ENCODE measurements at places on chromosomes 11 and 22.

- no peak for DNase-seq
These were observed 26.9 kb downstream of the ARFGAP3 start for GRCh38 chr22:42830161-42830560.

DNA sequence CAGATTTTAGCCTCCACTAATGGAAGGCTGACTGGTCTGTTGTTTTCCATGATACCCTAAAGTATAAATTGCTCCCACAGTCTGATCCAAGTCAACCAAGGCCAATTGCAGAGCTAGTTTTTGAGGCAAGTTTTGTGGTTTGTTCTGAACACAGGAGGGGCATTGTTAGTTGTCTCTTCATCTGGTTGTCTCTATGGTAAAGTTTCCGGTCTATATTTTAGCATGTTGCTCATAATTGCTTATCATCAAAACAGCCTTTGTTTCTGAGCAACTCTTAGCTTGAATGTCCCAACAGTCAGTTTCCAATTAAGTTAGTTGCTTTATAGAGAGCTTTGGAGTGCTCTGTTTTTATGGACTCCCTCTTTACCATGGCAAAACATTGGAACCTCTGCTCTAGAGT, 217.6 kb upstream of the CARD18 start:
- no peak for DNase-seq

DNA sequence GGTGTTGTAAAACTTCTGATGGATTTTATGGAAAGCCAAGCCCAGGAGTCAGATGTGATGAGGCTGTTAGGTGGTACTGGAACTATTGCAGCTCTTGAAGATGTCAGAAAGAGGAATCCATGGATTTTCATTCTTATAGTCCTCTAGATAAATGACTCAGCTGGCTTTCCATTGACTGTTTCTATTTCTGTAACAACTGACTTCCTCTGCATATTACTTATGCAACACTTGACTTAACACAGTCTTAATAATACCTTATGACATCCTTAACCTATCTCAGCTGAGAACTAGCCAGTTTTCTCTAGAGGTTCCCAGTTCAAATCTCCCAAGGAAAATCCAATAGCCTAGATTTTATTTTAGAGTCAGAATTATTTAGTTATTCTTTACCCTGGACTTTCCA, 263.8 kb downstream of the LUZP2 start:
- no peak for DNase-seq

DNA sequence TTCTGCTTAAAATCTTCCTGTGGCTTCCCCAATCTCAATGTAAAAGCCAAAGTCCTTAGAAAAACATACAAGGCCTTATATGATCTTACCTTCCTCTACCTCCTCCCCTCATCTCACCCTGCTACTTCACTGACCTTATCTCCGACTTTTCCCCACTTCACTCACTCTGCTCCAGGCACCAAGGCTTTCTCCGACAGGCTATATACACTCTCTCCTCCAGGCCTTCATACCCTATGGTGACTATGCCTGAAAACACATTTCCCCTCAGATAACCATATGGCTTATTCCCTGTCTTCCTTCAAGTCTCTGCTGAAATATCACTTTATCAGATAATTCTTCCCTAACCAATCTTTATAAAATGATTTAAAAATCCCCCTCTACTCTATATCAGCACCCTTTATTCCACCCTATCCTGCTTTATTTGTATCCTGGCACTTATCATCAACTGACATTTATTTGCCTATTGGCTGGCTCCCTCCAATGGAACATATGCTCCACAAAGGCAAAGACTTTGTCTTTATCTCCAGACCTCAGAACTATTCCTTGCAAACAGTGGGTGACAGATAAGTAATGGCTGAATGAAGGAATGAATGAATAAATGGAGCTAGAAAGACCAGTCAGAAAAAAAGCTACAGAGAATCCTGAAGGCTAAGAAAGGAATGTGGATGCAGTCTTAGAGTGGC, 52.7 kb downstream of the PAK1 start:
- no peak for DNase-seq

DNA sequence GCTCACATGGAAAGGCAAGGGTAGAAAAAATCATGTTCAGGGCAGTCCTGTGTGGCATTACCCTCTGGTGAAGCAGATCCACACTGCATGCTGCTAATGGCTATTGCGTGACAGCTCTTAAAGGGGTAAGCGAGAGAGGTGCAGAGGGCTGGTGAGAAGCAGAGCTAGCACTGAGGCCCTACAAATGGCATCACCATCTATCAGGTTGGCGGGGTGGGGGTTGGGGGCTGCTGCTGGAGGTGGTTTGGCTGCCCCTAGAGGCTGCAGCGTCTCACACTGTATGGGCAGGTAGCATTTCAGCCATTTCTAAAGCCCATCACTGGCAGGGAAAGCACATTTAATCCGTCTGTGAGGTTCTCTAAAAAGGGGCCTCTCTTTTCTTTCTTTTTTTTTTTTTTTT, 16.9 kb upstream of the TMA7B start:
- no peak for DNase-seq

- DNase-seq = no peak
These were observed 52.9 kb downstream of the GAB4 start for GRCh38 chr22:16955081-16955480.

DNA sequence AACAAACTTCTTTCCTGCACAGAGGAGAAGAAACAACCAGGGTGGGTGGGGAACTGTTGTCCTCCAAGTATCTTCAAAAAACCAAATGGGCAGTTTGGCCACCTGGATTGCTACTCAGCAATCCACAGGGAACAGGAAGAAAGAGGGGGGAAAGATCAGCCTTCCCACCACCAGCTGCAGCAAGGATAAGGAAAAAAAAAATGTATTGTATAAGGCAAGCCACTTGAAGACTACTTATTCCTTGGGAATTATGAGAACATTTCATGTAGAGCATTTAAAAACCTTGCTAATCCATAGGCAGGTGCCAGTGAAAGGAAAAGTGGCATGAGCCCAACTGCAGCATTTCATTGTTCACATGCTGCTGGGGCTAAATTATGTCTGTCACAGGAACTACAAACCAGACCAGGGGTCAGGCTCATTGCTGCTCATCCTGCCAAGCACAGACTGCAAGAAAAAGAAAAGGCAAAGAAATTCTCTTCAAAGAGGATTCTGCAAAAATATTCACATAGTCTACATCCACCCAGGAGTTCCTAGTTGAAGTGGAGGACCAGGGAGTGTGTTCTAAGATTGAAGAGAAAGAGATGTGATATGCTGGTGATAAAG, 2.2 kb downstream of the RAB30 start:
- no peak for DNase-seq

- DNase-seq = no peak
These were observed 12.5 kb downstream of the DDX25 start for GRCh38 chr11:125916683-125917347.

DNA sequence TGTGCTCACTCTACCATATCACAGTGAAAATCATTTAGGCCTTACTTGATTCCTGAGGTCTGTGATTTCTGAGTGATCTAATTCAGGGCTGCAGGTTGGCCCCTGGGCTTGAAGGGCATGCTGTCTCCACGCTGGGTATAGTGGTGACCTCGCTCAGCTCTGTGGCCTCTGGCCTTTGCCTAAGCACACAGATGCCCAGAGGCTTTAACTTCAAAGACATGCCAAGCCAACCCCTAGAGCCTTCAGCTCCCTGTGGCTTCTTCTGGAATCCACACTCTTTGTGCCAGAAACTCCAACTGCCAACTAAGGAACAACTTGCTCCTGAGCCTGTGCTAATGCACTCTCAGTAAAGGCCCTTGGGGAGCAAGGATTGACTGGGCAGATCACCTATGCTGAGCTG, 232.6 kb upstream of the MPPED2 start:
- DNase-seq = no peak

- DNase-seq = no peak
These were observed 9.1 kb downstream of the CTSF start for GRCh38 chr11:66559142-66559865.

DNA sequence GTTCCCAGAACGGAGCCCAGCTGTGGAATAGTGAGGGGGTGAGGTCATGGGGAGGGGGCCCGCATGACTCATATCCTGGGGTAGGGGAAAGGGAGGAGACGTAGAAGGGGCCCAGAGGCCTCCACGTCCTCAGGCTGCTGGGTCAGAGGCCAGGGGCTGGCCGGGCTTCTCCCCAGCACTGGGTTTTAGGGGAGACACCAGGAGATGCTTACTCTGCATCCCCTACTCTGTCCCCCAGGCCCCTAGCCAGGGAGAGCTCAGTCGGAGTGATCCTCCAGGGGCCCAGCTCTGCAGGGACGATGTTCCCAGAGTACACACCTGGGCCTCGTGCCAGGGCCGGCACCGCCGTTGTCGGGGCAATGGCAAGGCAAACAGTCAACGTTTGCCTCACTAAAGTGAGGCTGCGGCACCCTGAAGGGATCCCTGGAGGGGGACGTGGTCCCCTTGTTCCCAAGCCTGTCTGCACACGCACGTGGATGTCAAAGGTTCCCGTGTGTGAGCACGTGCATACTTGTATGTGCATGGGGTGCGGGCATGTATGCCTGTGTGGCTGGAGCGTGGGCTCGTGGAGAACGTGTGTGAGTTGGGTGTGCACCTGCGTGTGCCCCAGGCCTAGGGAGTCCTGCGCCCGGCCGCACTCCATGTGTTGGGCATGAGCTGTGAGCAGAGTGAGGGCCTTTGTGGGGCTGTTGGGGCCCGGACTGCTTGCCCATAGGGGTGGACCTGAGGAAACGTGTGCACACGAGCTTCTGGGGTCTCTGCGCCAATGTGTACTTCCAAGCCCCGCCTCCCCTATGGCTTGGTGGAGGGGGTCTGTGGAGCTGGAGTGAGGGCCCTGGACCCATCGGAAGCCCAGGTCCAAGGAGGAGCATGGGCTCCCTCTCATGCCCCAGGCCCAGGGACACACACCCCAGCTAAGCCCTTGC, 14.2 kb downstream of the PRR33 start:
- no peak for DNase-seq

DNA sequence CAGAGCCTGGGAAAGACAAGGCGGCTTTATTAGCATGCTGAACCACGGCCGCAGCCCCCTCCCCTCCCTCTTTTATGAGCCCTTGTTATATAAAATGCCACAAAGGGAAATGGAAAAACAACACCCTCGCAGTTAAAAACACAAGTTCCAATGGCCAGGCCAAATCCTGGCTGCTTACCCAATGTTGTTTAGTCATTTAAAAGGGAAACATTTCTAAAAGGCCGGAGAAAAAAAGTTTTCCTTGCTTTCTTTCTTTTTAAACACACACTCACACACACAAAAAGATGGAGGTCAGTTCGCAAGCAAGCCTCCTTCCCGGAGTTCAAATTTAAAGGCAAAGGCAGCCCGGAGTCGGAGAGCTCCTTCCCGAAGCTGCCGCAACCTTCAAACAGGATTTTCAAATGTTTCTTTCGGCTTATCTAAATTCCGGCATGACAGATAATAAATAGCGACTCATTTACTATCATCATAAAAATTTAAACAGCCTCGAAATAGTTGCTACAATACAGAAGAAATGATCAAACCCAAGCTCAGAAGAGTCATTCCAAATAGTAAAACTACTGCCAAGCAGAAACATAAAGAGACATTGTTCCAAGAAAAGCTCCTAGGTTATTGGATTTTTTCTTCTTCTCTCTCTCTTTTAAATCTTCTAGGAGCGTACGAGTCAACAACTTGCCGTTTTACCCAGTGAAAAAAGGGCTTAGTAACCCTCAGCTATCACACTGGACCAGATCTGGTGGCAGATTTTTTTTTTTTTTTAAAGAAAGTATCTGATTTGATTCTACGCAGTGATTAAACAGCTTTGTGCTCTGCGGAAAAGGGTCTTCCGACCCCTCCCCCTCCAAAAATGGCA, 3.5 kb downstream of the PHF21B start:
- DNase-seq = no peak

GRCh38 chr22:36386351-36386899, 1.3 kb downstream of the MYH9 start:
- peak; percentile 63 for DNase-seq

Measured in stimulated activated CD4-positive, alpha-beta T cell treated with anti-CD3 and anti-CD28 coated beads, TNF-alpha, amount 100 ng/mL, for 24 hours (primary cell).